ENCODE measurements at places on chromosomes 2 and 18.

DNA sequence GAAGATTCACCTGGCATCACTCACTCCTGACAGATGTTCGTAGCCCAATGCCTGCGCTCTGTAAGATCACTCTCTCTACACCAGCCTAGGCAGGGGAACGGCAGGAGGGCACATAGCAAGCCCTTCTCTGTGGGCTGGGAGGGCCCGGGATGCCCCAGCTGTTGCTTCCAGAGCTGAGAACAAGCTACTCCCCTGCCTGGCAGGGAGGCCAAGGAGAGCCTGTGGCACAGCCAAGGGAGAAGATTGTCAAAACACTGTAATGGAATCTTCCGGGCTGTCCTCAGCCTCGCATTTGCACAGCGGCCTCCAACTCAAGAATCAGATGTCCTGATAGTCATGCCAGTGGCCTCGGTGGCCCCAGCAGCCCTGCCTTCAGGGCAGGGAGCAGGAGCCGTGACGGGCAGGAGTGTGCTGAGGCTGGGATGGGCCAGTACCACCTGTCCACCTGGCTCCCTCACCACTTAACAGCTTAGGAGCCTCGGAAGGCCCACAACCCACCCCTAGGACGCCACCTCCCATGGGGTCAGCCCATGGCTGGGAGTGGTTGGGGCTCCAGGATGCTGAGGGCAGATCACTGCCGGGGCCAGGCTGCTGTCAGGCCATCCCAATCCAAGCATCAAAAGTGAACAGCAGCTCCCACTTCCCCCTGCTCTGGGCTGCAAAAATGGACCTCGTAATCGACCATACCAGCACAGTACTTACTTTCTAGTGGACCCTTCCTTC is 21.9 kb upstream of the SLC35F6 start:
- DNase-seq = no peak

GRCh38 chr2:198587240-198587639 is 782.8 kb downstream of the PLCL1 start:
- no peak for DNase-seq

DNA sequence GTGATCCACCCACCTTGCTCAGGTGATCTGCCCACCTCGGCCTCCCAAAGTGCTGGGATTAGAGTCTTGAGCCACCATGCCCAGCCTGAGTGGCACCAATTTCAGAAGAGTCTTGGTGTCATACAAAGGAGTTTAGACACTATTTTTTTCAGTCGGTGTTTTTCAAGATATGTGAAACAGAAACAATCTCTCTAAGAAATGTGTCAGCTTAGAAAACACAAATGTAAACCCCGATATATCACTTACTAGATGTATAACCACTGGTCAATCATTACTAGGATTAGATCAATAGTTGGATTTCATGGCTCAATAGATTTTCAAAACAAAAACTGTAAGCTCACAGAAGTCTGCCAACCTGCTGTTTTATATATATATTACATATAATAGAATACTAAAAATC is 67.2 kb upstream of the FRZB start:
- DNase-seq = no peak

GRCh38 chr18:78914249-78914935 is 65.2 kb upstream of the SALL3 start:
- no peak for DNase-seq

DNA sequence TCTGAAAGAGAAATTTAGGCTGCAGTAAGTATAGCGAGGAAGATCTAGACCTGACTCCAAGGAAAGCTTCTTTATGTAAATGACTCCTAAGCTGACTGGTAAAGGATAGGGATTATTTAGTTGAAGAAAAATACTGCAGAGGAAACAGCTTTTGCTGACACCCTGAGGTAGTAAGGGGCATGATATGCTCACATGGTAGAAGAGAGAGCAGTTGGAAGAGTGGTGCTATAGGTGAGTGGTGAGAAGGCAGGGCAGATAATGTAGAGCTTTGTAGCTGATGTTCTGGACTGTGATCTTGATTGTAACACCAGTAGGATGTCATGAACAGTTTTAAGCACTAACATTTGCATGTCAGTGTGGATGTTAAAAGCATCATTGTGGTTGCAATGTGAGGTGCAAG is 639.1 kb upstream of the SLC39A10 start:
- DNase-seq = no peak

GRCh38 chr18:48949606-48950535 is 894 bp downstream of the SMAD7 start:
- no peak for DNase-seq

DNA sequence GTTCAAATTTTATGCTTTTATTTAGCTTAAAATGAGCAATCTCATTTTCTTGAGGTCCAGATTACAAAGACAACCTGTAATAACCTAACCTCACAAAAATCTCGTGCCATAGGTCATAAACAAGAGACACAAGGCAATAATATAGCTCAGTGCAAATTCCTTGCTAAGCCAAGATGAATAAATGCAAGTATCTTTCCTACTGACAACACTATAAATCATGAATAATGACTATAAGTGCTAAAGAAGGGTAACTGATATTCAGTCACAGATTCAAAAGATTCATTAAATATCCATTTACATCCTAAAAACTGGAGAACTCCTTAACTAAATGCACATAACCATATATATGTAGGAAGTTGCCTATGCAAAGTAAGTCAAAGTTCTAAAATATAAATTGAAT is 1641.6 kb downstream of the LRP1B start:
- DNase-seq = no peak

GRCh38 chr2:209830722-209831465 is 59.3 kb downstream of the UNC80 start:
- no peak for DNase-seq

DNA sequence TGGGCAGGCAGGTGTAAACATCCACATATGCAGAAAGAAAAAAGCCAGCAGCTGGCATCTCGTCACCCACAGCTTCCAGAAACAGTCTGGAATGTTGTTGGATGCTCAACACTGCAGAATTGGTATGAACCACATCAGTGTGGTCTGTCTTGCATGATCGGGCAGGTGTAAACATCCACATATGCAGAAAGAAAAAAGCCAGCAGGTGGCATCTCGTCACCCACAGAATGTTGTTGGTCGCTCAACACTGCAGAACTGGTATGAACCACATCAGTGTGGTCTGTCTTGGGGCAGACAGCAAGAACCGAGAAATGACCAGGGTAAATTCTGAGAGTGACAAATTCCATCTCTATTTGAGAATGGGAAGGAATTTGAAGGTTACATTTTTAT is 39.6 kb downstream of the DOCK10 start:
- no peak for DNase-seq

DNA sequence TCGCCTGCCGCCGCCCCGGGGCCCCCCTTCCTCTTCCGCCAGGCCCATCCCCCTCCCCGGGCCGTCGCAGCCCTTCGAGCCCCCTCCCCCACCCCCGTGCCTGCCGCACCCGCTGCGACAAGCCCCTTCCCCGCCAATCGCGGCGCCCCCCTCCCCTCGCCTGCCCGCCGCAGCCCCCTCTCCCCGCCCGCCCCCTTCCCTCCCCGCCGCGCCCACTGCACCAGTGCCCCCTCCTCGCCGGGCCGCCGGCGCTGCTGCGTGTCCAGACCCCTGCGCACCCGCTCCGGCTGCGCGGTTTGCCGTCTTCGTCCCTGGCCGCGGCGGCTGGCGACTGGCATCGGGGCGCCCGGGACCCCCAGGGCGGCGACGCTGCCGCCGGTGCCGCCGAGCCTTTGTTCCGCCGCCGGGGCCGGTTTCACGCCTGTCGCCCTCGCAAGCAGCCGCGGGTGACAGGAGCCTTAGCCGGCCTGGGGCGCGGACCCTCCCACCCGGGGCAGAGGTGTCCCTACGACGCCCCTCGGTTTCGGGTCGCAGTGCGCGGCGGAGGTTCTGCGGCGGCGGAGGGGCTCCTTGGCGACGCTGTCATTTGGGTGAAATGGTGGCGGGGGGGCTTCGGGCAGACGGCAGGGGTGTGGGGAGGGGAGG is 18.1 kb downstream of the GPC1 start:
- DNase-seq = no peak

DNA sequence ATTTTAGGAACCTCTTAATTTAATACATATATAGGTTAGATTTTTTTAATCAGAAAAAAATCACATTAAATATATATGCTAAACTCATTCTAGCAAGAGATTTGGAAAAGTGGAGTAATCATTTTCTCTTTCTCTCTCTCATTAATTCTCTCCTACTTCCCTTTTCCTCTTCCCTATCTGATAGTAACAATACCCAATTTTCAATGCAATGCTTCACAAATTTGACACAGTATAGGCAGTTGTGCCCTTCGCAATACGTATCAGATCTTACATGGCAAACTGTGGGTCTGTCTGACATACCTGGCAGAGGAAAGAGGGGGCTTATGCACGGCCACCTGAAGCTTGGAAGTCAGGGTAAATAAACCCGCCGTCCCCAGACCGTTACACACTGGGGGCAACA is 444.3 kb downstream of the NBAS start:
- DNase-seq = no peak

DNA sequence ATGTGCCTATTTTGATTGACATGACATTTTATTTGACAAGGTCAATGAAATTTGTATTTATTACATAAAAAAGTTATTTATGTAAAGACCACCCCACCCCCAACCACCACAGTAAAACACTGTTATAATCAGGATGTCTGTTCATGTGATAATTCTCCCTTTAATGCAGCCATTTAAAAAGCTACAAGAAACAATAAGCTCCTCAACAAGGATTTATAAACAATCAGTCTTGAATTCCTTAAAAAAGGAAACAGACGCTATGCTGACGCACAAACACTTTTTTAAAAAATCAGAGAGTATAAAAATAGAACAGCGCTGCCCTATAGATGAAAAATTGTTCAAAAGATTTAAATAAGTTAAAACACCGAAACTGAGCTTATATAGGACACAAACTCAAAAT is 102.2 kb downstream of the SOS1 start:
- no peak for DNase-seq

- no peak for DNase-seq
Measured at GRCh38 chr18:50182511-50182910, 12.4 kb downstream of the MYO5B start.

GRCh38 chr2:241009191-241009590 is 10.8 kb downstream of the SNED1 start:
- DNase-seq = no peak

DNA sequence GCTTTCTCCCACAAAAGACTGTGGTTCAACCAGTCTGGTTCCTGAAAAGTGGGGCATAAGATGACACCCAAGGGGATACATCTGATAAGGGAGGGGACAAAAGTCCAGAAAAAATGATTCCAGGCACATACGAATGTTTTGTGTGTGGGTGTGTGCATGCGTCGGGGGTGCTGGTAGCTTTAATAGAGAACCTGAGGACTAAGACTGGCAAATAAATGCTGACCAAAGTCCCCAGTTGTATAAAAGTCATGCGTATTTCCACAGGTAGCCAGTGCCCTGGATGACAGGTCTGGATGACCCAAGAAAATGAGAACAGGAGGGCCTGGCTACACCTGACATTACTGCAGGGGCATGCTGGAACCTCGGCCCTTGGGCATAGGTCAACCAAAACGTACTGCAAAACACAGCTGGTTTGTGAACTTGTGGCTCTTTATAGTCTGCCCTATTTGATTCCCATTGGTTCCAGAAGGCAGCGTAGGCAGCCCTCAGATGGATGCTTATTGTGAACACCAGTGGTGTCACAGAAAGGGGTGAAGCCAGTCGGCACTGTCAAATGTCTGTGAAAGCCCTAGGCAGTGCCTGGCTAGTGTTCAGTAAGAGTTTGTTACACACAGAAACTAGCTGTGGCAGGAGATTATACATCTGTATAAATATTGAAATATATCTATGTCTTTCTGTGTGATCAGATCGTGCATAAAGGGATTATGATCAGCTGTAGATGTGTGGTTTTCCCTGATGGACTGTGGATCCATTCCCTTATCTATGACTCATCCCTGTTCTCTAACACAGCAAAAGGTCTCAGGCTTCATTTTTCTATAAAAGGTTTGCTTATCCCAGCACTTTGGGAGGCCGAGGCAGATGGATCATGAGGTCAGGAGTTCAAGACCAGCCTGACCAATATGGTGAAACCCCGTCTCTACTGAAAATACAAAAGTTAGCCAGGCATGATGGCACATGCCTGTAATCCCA is 58.3 kb downstream of the INSIG2 start:
- DNase-seq = no peak

DNA sequence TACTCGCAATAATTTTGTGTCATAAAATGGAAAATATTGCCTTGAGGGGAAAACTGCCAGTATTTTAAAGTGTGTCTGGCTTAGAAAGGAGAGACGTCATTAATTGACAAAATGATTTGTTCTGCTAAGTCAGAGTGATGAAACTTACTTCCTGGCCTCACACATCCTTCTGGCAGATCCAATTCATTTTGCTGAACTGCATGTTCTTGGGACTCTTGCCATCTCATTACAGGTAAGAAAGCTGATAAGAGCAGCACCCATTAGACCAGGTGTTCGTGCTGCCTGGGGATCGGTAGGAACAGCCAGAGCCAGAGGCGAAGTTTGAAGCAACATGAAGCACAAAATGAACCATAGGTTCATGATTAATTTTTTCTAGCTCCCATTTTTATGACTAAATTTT is 38.0 kb downstream of the KCNE4 start:
- no peak for DNase-seq

- no peak for DNase-seq
Measured at GRCh38 chr18:44502790-44503189, 177.9 kb upstream of the SETBP1 start.

- DNase-seq = no peak
Measured at GRCh38 chr2:190583507-190584337, 49.2 kb upstream of the NEMP2 start.

DNA sequence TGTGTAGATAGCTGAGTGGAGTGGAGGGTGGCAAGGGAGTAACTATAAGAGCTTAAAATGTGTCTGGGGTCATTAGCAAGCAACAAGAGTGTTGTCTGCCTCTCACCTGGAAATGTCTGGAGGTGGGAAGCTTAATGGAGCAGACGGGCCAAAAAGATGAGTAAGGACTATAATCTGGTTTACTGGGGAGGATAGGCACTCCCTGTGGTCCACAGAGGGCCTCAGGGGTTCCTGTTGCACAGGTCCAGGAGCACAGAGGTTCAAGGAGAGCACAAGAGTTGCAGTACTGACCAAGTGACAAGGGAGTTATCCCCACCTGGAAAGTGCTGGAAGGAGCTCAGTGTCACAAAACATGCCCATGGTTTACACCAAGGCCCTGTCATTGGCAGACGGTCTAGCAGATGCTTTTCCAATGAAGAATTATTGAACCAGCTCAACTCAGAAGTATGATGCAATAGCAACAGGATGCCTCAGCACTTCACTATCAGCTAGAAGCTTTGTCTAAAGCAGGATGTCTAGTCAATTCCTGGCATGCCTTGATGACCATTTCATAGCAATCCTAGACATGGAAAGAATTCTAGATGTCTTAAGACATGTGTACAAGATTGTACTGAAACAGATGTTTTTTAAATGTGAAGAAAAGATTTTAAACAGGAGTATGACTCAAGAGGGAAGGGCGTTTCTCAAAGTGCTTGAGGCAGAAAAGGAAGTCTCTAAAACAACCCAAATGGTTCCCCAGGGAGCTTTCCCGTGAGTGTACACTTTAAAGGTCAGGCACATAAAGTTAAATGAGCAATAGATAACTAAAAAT is 62.9 kb upstream of the SERPINE2 start:
- DNase-seq = no peak

DNA sequence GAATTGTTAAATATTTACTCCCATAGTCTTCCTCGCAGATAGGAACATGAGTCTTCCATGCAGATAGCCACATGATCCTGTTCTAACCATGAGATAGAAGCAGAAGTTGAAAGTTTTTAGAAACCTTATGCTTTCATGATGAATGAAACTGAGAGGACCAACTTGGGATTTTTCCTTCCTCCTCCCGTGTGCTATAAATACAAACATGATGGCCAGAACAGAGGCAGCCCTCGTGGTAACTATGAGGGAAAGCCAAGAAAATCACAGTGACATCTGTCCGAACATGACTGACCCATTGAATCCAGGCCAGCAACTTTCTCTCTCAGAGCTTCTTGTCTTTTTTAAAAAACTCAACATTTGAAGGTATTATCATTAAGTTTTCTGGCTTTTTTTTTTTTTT is 78.5 kb downstream of the ACAA2 start:
- DNase-seq = no peak

Data from activated naive CD4-positive, alpha-beta T cell (primary cell).